Neural progenitor cell (in vitro differentiated cells): ENCODE measurements at places on chromosomes 1 and 21. TPM values are rescaled to one million over a fixed set of nuclear protein-coding genes. Genes with fewer than 3 reads are reported as not detected.

DNA sequence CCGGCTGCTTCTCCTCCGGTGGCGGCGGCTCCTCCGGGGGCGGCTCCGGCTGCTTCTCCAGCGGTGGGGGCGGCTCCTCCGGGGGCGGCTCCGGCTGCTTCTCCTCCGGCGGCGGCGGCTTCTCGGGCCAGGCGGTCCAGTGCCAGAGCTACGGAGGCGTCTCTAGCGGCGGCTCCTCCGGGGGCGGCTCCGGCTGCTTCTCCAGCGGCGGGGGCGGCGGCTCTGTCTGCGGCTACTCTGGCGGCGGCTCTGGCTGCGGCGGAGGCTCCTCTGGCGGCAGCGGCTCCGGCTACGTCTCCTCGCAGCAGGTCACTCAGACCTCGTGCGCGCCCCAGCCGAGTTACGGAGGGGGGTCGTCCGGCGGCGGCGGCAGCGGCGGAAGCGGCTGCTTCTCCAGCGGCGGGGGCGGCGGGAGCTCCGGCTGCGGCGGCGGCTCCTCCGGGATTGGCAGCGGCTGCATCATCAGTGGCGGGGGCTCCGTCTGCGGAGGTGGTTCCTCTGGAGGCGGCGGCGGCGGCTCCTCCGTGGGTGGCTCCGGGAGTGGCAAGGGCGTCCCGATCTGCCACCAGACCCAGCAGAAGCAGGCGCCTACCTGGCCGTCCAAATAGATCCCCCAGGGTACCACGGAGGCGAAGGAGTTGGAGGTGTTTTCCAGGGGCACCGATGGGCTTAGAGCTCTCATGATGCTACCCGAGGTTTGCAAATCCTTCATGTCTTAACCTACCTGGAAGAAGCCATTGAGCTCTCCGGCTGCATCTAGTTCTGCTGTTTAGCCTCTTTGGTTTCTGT lies 2.0 kb downstream of the LORICRIN start:
- H3K36me3 ChIP-seq = no peaks in the 10 kb centered on the region
- no peak overlapping the region for H3K4me3 ChIP-seq
- no peaks in the 10 kb centered on the region for H3K4me1 ChIP-seq
- H3K27ac ChIP-seq = no peak overlapping the region
- DNase-seq = no peak

- no peaks in the 10 kb centered on the region for H3K36me3 ChIP-seq
- peaks cover 23% of the 10 kb centered on the region for H3K4me1 ChIP-seq
- no peak overlapping the region for H3K27ac ChIP-seq
These were observed 58.5 kb upstream of the CNTN2 start for GRCh38 chr1:204984499-204984898.

GRCh38 chr1:179547021-179547535 lies 28.7 kb downstream of the NPHS2 start:
- no peak overlapping the region for H3K4me3 ChIP-seq
- no peaks in the 10 kb centered on the region for H3K27me3 ChIP-seq
- H3K36me3 ChIP-seq = no peaks in the 10 kb centered on the region
- H3K4me1 ChIP-seq = peaks cover 4% of the 10 kb centered on the region
- DNase-seq = peak; percentile 8

DNA sequence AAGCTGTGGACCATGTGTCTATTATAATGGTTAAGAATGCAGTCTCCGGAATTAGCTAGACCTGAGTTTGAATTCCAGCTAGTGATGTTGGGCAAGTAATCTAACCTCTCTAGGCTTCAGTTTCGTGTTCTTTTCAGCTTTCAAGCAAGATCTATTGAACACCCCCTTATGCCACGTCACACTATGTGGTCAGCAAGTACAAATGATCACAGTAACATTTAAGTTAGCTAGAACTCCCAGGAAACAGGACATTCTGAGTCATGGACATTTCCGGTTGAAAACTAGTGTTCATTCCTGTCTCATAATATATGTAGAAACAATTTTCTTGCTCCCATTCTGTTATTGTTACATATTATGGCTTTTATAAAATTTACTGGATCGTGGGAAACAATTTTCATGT lies 34.0 kb upstream of the NHLH2 start:
- H3K27me3 ChIP-seq = no peaks in the 10 kb centered on the region
- DNase-seq = no peak
- no peaks in the 10 kb centered on the region for H3K36me3 ChIP-seq
- H3K27ac ChIP-seq = no peak overlapping the region
- no peaks in the 10 kb centered on the region for H3K4me1 ChIP-seq
- H3K4me3 ChIP-seq = no peak overlapping the region

Gene LCE1F
- not detected in 2 replicates for total RNA-seq
